Right renal cortex interstitium (tissue), 3 donors: ENCODE measurements at places on chromosomes 13 and 19. TPM values are rescaled to one million over a fixed set of nuclear protein-coding genes. Genes with fewer than 3 reads are reported as not detected.

- no peak for DNase-seq
Observed at GRCh38 chr19:13926715-13927114, 11.5 kb downstream of the PODNL1 start.

DNA sequence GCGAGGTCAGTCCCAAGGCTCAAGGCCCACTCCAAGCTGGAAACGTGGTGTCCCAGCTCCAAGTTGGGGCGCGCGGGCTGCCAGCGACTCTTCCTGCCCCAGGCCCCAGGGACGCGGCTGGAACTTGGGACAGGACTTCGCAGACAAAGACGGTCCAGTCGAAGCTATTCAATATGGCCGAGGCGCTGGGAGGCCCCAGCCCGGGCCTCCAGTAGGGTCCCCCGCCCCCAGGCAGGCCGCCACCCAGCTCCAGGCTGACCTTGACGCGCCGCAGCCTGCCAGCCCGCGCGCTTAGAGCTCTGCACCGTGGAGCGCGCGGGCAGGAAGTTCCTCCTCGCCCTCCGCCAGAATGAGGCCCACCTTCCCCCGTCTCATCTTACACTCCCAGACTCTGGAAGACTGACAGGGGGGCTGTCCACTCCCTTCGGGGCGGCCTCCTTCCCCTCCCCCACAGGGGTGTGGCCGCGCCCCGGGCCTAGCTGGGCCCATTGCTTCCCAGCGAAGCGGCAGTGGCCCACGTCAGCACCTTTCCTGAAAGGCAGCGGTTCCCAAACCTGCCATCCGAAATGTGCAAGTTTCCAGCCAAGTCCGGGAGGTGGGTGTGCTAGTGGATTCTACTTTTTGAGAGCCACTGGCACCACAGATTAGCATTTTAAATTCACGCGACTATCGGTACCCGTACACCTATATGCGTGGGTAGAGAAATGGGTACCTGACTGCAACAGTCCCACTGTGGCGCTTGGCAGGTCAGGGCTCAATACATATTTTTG, at the start of gene CCDC8:
Gene CCDC8 (minus strand): TSS at position 303 of the 770 bp plus-strand sequence. CDS start 754 bp downstream, outside the sequence.
- DNase-seq, result no peak

DNA sequence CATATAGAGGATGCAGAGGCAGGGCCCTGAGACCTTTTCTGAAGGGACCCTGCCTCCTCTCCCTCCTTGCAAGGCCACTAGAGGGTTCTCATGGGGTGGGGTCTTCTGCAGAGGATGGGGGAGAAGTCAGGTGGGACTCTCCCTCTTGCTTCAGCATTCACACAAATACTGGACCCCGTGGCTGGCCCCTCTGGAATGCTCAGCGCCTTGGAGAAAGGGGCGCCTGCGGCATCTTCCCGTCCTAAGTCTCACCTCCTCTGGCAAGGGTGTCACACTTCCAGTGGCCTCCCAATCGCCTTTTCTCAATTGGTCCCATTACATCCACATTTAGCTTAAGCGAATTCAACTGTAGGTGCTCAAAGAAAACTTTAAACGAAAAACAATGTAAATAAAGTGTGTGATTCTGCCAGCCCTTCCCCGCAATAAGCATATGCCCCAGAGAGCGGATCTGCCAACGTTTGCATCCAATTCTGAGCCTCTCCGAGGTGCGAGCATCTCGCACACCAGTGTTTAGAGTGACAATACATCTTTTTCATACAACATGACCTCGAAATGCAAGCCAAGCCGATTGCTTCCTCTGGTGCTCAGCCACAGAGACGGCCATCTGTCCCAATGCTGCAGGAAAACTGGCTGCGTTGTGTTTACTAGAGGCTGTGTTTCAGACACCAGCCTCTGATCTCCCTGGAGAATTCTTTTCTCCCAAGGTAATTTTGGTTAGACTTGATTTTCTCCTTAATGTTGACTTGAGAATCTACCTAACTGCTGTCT, 69.1 kb upstream of the WASF3 start:
- no peak for DNase-seq

The SIGLEC6 gene
- polyA plus RNA-seq, result 0.42 TPM

DNA sequence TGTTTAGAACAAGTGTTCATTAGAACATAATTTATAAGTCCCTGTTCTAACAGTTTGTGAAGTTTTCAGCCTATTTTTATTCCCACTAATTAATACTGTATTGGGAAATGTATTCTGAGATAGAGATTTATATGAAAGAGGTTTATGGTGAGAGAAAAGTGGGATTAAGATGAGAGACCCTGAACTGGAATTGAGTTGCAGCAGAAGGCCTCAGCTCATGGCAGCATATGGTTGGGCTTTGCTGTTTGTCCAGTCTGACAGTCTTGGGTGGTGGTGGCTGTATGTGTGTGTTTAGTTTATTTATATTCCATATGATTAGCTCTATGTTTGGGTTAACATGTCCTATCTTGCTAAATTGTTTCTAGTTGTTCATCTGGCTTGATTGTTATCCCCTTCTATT, 575.1 kb downstream of the SLITRK5 start:
- no peak for DNase-seq

DNA sequence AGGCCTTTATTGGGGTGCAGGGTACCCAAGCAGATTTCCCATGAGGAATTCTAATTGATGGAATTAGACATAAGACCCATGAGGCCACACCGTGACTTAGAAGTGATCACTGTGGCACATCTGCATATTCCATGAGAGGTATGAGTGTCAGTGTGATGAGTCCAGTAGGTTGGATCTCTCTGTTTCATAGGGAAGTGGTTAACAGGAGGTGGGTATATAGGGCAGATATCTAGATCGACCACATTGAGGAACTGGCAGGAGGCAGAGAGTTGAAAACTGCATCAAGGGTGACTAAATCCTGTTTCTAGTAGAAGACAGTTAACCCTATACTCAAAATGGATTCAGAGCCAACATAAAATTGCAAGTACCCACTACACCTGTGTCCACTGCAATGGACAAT, 68.6 kb upstream of the MIR17HG start:
- no peak for DNase-seq

DNA sequence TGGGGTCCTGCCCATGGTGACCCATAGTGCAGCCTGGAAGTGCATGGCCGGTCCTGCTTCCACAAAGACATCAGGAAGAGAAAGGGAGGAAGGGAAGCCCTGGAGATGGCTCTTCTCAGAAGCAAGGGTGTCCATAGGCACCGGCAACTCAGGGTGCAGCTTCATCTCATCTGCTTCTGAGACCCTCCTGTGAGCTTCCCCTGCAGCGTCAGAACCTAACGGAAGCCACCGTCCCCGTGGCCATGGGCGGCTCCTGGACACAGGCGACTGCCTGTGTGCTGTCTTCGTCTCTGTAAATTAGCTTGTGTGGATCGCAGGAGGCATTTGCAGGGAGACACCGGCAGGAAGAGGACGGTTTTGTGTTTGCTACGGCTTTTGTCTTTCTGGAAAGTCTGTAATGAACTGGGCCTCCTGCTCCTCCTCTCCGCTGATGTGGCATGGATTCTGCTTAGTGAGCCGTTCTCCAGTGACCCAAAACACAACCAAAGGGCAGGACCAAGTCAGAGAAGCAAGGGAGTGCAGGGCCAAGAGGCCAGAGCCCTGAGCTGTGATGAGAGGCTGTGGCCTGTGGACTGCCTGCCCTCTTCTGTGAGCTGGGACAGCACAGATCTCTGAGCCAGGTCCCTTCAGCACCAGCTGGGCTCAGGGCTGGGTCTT, 2.5 kb downstream of the ATP4B start:
- DNase-seq, result no peak

The CASP14 gene
- not detected for polyA plus RNA-seq

The ZNF625 gene
- 17.4 TPM for polyA plus RNA-seq

DNA sequence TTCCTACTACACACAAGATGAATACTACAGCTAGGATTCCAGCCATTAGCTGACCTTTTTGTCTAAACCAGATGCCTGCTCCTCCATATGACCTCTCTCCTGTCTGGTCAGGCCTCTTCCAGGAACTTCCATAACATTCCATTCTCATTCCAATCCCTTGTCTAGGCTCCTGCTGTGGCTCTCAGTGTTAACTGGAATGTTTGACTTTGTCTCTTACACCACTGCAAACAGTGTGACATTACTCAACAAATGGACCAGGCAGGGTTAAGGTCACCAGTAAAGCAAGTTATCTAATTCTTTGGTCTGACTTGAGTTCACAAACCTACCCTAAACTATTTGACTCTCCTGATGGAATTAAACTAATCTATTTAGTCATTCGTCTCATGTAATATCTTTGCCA, 2.1 kb upstream of the GPC6 start:
- no peak for DNase-seq

- no peak for DNase-seq
Observed at GRCh38 chr19:50232600-50232999, 29.2 kb downstream of the MYH14 start.

GRCh38 chr13:95784900-95785290, 108.0 kb downstream of the DNAJC3 start:
- no peak for DNase-seq

DNA sequence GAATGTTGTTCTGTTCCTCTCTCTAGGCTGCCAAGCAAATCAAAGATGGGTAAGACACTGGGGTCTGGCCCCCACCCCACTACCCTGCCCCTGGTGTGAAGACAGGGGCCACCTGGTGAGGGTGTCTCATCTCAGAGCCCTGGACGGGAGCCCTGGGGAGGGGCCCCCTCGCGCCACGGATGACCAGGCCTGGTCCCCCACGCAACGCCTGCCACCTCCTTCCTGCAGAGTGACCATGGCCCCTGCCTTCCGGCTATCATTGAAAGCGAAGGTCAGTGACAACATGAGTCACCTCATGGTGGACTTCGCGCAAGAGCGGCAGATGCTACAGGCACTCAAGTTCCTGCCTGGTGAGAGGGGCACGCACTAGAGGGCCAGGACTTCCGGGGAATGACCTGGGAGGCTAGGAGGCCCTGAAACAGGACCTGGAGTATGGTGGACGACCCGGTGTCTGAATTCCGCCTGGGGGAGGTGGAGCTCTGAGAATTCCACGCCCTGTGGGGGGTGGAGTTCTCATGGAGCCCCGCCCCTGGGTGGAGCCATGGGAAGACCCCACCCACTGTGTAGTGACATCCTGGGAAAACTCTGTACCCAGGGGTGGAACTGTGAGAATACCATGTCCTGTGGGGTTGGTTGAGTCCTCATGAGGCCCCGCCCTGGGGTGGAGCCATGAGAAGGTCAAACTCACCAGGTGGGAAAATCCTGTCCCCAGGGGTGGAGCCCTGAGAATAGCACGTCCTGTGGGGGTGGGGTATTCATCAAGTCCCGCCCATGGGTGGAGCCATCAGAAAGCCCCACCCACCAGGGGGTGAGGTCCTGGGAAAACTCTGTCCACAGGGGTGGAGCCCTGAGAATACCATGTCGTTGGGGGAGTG, 6.1 kb downstream of the FSD1 start:
- no peak for DNase-seq
